ENCODE measurements at places on chromosomes 5 and 9.

DNA sequence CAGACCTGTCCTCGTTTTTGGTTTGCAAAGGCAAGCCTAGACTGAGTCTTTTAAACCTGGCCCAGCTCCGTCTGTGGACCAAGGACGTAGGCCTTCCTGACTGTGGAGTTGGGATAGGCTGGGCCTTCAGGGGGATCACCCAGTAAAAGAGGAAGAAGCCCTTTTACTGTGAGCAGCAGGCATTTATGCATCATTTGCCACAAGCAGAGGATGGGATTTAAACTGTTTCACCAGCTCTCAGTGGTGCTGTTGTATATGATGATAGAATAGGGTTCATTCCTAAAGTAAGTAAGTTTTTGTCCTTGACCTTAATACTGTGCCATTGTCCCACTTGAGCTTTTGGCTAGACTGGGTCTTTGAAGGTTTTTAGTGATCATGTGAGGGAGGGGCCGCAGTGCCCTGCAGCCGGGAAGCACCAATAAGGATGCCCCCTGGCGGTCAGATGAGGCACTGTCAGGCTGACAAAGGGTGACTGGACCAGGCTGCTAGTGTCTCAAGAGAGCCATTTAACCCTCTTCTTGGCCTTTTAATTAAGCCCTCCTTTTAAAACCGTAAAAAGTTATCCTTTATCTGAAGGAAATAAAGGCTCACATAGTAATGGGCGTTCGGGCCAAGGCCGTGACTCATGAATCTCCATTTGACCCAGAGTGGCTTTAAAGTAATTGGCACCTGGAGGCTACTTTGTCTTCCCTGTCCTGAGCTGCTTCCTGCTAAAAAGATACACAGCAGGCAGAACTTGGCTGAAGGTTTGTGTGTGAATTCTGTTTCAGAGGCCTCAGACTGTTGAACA lies 74.0 kb downstream of the UBAP1 start:
- peak; percentile 77 for DNase-seq

GRCh38 chr5:101278917-101279316 lies 375.8 kb upstream of the ST8SIA4 start:
- no peak for DNase-seq

DNA sequence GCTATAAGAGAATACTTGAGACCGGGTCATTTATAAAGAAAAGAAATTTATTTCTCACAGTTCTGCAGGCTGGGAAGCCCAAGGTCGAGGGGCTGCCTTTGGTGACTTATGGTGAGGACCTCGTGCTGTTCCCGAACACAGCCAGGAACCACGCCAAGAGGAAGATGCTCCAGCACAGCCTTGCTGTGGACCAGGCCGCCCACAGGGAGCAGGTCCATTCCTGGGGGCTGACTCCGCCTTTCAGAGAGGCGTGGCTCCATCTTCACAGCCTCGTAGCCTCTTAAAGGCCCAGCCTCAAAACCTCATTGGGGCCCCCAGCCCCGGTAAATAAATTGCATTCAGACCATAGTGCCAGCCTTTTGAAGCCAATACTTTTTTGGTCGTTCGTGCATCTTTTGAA lies 93.5 kb upstream of the CACNA1B start:
- DNase-seq: no peak

DNA sequence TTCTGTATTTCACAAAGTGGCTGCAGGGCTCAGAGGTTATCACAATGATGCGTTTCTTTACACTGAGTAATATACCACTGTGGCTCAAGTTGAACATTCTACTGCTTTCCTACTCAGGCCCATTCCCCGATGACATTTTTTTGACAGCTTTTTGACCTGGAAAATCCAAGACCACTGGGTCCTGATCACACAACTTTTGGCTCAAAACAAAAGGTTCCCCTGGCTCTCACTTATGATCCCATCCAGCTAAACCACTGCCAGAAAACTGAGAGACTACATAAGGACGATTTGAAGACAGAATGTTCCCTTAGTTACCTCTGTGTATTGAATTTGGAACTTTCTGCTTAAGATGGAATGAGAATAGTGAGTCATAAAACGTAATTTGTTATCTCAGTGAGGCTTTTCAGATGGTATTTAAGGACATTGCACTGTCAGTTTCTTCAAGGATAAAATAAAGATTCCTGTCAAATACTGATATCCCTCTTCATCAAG lies 78.0 kb upstream of the FBXL7 start:
- DNase-seq: no peak

DNA sequence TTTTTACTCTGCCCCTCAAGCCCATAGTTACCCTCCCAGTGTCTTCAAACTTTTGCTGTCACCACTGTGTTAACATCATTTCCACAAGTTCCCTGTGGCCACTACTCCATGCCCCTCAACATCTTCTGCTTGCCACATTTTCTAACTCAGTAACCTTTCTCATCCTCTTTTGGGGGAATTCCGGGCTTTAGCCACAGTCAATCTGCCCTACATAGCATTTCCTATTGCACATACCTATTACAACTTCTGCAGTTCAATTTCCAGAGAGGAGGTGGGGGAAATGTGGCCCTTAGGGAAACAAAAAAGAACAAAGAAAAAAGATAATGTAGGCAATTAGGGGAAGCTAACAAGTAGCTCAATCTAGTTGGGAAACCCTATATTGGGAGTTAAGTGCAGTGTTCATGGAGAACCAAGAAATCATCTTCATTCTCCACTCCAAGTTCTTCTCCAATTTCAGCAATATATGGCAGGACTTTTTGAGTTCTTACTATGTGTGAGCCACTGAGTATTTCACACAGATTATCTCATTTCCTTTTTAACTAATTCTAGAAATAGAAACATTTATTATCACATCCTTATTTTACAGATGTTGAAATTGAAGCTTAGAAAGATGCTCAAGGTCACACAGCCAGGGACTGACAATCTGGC lies 40.2 kb upstream of the LPAR1 start:
- no peak for DNase-seq

- DNase-seq: no peak
Measured at GRCh38 chr5:96031180-96031579, 69.5 kb upstream of the ELL2 start.

- no peak for DNase-seq
Measured at GRCh38 chr9:123408313-123409262, 52.6 kb downstream of the CRB2 start.

DNA sequence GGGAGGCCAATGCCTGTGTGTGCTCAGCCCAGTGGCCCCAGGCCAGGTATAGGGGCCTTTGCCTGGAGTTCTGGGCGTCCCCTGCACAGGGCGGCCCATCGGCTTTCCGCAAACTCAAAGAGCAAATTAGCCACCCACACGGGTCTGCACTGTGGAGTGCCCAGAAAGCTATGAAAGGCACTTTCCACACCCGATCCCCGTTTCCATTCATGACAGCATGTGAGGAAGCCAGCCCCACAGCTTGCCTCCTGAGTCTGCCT lies 5.2 kb downstream of the DBH start:
- DNase-seq: no peak

DNA sequence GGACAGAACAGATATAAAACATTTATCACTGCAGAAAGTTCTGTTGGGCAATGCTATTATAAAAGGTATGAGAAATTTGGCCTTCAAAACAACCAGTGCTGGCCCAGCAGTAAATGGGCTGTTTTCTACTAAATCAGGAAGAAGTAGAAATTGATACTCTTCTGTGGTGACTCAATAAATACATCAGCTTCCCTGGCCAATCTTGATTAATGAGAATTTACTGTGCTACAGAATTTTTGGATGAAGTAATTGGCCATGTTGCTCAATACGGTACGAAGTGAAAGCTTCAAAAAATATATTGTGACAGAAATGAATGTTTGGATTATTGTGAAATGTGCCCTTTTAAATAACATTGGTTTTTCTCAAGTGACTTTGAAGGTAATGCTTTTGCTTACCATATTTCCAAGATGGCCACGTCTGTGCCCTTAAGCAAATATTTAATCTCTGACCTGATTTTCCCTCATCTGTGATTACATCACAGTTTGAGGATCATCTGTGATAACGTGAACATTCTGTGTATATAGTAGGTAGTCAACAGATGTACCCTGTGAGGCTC lies 4.2 kb downstream of the DNAJA1 start:
- no peak for DNase-seq

- DNase-seq: no peak
Measured at GRCh38 chr5:179436321-179437122, 91.3 kb upstream of the ADAMTS2 start.

Data from activated T-cell treated with anti-CD3 and anti-CD28 coated beads, Interleukin-2, amount 50 U/mL, for 24 hours (primary cell).